ENCODE measurements at places on chromosomes 6 and 20.

- no peak for DNase-seq
Measured at GRCh38 chr6:157962601-157963302, 18.9 kb upstream of the SYNJ2 start.

- peak; percentile 23 for DNase-seq
Measured at GRCh38 chr20:34473262-34473883, 42.8 kb upstream of the DYNLRB1 start.

- DNase-seq = no peak
Measured at GRCh38 chr6:146287691-146288369, 255.8 kb upstream of the RAB32 start.

GRCh38 chr20:50704971-50705370 is 13.6 kb upstream of the RIPOR3 start:
- DNase-seq = no peak

DNA sequence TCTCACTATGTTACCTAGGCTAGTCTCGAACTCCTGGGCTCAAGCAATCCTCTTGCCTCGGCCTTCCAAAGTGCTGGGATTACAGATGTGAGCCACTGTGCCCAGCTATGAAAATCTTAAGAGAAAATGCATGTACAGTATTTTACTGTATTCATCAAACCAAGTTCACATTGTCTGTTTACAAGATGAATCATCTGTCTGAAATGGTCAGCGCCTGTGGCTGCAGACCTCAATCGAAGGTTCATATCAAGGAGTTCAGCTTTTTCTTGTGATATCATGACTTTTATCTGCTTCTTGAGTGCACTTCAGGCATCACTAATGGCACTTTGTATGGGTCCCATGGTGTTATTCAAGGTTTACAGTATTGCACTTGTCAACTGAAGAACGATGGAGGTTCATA is 155.1 kb downstream of the SLC16A10 start:
- DNase-seq = no peak

- no peak for DNase-seq
Measured at GRCh38 chr6:43582911-43583310, 6.9 kb downstream of the POLH start.

- DNase-seq = no peak
Measured at GRCh38 chr6:80341330-80341729, 234.9 kb downstream of the BCKDHB start.

DNA sequence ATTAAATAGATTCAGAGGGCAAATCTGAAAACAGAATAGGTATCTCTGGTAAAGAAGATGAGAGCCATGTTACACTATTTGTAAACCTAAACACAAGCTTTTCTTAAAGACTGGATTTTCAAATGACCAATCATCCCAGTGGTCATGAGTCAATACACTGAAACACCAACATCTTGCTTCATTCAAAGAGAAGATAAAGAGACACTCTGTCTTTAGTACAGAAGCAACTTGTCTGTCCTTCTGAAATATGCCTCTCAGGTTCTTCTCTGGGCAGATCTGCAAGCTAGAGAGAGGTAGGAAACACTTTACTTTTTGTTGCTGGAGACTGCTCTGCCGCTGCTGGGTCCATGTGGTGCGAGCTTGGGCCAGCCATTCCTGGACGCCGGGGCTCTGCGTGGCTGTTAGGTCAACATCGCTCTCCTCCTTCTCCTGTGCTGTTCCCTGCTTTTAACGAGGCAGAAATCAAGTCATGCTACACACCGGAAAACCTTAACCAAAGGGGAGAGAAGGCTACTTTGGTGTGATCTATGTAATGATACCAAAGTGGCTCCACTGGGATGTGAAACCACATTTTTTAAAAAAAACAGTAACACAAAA is 368.2 kb downstream of the SYNE1 start:
- no peak for DNase-seq

GRCh38 chr6:2732503-2733089 is 18.1 kb downstream of the MYLK4 start:
- no peak for DNase-seq

- DNase-seq = no peak
Measured at GRCh38 chr6:148525453-148525852, 182.8 kb downstream of the SASH1 start.

- no peak for DNase-seq
Measured at GRCh38 chr6:143059663-143060353, 881 bp upstream of the AIG1 start.

DNA sequence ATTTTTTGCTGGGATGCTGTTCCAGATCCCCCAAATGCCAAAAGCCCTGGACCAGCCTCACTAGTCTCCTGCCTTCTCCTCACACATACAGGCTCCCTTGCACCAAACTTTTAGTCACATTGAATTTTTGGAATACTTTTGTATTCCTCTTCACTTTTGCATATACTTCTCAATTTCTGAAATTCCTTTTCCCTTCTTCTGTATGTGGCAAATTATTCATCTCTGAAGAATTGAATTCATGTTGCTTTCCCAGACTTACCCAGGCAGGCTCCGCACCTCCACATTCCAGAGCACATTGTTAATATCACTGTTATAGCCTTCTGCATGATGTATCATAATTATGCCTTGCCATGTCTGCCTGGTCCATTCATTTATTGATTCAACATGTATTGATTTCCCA is 255.3 kb upstream of the POU3F2 start:
- DNase-seq = no peak

- DNase-seq = no peak
Measured at GRCh38 chr20:47931002-47931401, 145.7 kb upstream of the SULF2 start.

DNA sequence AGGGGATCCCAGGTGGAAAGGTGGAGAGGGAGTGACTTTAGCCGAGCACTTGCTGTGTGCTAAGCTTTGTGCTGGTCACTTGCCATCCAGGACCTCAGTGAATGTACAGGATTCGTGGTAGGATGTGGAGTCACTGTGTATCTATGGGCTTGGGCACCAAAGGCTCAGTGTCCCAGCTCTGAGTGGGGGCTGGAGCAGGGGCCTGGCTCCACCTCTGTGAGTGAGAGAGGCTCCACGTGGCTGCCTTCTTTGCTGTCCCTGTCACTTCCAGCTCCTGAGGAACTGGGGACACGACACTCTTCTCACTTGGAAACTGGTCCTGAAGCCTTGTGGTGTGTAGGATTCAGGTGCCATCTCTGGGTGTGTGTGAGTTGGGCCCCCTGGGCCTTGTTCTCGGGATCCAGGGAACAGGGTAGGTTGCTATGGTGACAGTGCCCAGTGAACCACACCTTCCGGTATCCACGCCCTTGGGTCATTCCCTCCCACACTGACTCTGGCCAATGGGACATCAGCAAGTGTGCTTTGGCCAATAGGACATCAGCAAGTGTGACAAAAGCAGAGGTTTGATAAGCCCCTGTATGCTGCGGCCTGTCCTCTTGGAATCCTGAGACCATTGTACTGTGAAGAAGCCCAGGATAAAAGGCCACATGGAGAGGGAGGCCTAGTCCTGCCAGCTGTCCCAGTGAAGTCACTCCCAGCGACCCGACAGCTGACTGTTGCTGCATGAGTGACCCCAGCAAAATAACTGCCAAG is 87.7 kb downstream of the CDH22 start:
- no peak for DNase-seq

GRCh38 chr20:9510911-9511310 is 3.5 kb upstream of the LAMP5 start:
- DNase-seq = no peak

DNA sequence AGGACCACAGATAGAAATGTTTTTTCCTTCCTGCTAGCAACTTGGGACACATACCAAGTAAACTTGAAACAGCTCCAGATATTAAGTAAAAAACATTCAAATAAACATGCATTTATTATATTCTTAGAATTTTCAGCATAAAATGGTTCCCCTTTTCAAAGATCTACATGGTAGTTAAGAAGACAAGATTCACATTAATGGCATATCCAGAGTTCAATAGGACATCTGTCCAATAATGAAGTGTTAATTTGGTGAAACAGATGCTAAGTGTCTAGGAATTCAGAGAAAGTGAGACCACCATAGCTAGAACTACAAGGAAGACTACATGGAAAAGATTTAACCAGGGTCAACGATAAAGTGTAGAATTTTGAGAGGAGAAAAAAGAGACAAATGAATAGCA is 184.9 kb downstream of the COL12A1 start:
- DNase-seq = no peak

DNA sequence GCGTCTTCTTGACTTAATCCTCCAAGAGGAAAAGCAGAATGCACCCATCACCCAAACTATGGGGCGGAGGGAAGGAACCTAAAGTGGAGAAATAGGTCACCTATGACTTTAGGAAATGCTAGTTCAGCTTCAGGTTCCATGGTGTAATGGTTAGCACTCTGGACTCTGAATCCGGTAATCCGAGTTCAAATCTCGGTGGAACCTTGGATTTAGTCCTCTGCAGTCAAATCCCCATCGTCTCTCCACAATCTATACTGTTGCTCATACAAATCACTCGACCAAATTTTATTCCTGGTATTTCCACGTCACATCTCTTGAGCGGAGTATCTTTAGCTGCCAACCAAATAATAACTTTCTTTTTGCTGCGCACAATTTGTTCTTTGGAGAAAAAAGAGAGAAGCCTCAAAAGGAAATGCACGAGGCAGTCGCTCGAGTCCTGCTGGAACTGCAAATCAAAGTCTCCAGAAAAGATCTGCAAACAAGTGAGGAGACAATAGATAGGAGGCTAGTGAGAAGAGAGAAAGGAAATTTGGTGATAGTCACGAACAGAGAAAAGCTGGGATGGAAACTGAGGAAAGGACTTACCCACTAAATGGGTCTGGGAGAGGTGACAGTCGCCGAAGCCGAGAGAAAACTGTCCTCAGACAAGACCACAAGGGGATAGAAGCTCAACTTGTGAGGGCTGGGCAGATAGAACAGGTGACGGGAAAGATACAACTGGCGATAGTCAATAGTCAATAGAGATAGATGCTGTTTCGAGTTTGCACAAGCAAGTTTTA is 16.6 kb downstream of the POM121L2 start:
- no peak for DNase-seq

DNA sequence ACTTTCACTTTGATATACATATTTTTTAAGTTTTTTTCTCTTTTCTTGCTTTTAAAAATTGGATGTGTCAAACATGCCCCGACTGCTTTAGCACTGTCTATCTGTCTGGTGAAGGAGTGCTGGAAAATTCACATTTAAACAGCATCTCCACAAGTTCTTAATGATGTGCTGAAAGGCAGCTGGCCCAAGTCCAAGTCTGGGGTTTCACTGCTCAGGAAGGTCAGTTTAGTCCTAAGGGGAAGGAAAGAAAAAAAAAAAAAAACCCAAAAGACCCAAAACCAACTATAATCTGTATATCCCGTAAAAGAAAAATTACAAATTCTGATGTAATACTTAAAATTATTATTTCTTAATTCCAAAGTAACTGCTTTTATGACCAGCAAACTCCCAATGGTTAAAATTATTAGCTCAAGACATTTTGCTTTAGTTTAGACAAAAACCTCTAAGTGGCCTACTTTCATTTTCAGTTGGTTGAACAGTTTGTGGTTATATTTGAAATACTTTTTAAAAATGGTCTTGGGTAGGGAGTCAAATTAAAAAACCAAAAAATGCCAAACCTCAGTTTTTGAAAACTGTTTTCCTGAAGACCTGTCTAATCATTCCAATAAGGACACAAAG is 79.5 kb upstream of the PREP start:
- no peak for DNase-seq

GRCh38 chr6:135586388-135586787 is 88.8 kb upstream of the AHI1 start:
- DNase-seq = no peak

GRCh38 chr6:148689168-148689567 is 57.7 kb upstream of the UST start:
- DNase-seq = no peak

DNA sequence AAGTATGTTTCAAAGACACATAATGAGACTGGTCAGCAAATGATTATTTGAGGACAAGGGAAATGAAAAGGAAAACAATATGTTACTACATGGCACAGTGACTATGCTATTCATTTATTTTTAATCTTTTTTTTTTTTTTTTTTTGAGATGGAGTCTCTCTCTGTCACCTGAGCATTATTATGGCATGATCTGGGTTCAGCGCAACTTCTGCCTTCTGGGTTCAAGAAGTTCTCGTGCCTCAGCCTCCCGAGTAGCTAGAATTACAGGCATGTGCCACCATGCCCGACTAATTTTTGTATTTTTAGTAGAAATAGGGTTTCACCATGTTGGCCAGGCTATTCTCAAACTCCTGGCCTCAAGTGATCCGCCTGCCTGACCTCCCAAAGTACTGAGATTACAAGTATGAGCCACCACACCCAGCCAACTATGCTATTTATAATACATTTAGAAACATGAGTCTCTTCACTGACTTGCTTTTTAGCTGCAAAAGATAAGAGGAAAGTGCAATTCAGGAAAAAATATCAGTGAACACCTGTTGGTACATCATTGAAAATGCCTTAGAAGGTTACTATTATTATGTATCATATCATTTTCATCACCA is 3.4 kb downstream of the CALHM4 start:
- DNase-seq = no peak

- DNase-seq = no peak
Measured at GRCh38 chr6:40312213-40313015, 274.8 kb downstream of the LRFN2 start.

GRCh38 chr6:116726947-116727346 is 38.6 kb downstream of the FAM162B start:
- no peak for DNase-seq

- DNase-seq = no peak
Measured at GRCh38 chr6:126461045-126461444, 121.1 kb downstream of the CENPW start.

DNA sequence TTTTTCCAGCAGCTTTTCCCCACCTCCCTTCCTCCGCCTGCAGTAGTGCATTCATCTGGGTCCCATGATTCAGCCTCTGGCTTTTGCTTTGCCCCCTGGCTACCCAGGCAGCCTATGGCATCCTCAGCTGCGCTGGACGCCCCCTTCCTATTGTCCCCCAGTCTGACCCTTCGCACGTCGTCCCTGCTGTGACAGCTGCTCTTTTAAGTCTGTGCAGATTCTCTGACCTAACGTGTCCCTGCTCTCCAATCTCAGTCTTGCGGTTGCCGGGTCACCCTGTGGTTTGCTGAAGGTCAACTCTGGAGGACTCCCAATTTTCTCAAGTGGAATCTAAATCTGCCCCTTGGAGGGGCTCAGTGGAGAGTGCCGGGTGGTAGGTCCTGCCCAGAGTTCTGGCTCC is 294.3 kb downstream of the CDC5L start:
- DNase-seq = no peak

- no peak for DNase-seq
Measured at GRCh38 chr6:19896693-19897010, 59.5 kb downstream of the ID4 start.

- no peak for DNase-seq
Measured at GRCh38 chr6:149683256-149683859, 34.5 kb downstream of the LATS1 start.

DNA sequence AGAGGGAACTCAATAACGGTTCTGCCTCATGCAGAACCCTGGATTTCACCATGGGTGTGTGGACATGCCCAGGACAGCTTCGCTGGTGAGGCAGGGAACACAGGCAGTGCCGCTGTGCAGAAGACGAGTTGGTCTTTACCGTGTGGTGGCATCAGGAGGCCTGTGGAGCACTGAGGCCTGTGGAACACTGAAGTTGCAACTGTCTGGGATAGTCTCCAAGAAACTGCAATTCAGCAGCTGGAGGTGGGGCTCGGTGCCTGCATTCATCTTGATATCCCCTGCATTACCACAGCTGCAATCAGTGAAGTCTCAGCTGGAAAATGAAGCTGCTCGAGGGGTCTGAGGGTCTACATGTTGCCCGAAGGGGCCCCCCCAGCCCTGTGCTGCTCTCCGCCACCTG is 202.4 kb upstream of the CDH4 start:
- DNase-seq = no peak

- no peak for DNase-seq
Measured at GRCh38 chr6:125377621-125378020, 75.9 kb upstream of the HDDC2 start.

- no peak for DNase-seq
Measured at GRCh38 chr6:158544428-158544827, 15.5 kb upstream of the TMEM181 start.

GRCh38 chr6:34044945-34045595 is 100.8 kb downstream of the GRM4 start:
- DNase-seq = no peak
